CD4-positive, alpha-beta T cell treated with Interleukin-6 at 100 ng/mL for 8 hours (primary cell): ENCODE measurements at places on chromosomes 7 and 10.

GRCh38 chr10:28520346-28520745 is 12.6 kb upstream of the WAC start:
- DNase-seq, result no peak

DNA sequence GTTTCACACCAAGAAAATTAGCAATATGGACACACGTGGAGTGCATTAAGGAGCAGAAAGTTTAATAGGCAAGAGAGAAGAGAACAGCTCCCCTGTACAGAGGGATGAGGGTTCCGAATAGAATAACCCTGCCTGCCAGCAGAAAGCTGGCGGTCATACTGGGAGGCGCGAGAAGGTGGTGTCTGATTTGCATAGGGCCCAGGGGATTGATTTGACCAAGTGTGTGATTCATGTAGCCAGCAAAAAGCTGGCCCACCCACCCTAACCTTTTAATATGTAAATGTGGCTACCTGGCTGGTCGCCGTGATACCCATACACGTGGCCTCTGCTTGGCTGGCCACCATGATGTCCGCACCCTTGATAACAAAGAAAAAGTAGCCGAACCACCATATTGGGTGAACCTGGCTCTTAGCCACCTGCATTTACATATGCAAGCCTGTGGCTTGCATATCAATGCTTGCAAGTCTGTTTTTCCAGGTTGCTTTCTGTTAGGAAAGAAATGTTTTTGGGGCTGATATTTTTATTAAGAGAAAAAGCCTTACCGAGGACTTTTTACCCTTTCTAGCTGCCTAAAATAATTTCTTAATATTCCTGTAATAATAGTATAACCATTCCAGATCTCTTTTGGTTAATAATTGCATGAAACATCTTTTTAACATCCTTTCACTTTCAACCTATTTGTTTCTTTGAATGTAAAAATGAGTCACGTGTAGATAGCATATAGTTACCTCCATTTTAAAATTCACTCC is 20.5 kb upstream of the VWDE start:
- no peak for DNase-seq

DNA sequence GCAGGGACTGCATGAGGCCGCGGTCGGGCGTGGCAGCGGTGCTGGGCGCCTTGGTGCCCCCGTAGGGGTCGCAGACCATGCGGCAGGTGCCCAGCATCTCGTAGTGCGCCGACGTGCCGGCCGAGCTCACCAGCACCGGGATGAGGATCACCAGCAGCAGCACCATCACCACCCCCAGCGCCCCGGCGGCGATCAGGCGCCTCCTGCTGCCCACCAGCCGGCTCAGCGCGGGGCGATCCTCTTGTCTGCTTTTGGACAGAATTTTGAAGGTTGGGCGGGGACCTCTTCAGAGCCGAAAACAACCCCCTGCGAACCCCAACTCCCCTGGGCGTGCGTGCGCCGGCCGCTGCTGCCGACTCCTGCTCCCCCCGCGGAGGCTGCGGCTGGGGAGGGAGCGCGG is 779 bp downstream of the C1QL3 start:
- DNase-seq, result no peak

- no peak for DNase-seq
Observed at GRCh38 chr10:88800152-88801125, 2.1 kb upstream of the LIPM start.

GRCh38 chr10:7202793-7203355 is 208.0 kb downstream of the SFMBT2 start:
- no peak for DNase-seq

GRCh38 chr7:38428041-38428440 is 154.6 kb upstream of the TARP start:
- no peak for DNase-seq

DNA sequence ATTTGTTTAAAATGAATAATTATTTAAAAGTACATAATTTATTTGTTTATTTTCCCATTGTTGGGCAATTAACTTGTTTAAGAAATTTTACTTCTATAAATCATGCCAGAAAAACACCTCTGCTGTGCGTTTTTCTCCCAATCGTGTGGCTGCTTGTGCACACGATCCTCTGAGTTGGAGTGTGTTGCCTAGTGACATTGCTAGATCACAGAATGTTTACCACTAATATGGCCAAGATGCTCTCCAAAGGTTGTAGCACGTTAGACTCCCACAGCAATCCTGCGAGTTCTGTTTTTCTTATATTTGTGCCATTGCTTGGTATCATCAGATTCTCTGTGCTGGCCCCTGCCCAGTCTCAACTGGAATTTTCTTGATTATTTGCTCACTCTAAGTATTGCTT is 207.1 kb upstream of the ADCY1 start:
- DNase-seq, result no peak

DNA sequence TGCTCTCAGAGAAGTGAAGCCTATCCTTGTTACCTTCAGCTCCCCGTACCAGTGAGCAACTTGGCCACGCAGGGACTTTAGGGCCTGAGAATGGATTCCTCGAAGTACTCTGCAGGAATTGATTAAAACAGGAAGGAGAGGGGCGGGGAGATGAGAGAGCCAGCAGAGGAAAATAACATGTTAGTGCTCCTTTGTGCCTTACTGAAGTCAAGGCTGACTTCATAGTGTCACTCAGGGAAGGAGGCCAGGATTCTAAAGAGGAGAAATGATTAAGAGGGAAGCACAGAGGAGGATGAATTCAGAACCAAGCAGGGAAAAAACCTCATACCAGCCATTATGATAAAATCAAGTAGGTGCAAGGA is 195.6 kb upstream of the RHOBTB1 start:
- no peak for DNase-seq

- no peak for DNase-seq
Observed at GRCh38 chr10:132860532-132860931, 74.6 kb upstream of the NKX6-2 start.

DNA sequence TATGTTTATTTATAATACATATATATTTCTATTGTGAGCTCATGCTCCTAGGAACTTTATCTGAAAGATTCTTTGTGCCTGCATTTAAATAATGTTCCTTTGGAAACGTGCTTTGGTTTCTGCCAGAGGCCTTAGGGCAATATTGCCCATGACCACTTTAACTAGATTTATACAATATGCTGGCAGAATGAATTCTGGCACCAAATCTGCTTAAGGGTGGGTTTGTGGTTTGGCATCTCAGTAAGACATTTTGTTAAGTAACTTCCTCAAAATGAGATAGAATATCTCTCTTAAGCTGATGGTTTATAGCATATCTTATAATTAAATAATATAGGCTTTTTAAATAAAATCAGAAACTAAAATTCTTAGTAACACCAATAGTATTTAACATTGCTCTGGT is 252.9 kb downstream of the RNLS start:
- DNase-seq, result no peak

GRCh38 chr10:44974082-44974627 is 4.5 kb downstream of the DEPP1 start:
- no peak for DNase-seq

DNA sequence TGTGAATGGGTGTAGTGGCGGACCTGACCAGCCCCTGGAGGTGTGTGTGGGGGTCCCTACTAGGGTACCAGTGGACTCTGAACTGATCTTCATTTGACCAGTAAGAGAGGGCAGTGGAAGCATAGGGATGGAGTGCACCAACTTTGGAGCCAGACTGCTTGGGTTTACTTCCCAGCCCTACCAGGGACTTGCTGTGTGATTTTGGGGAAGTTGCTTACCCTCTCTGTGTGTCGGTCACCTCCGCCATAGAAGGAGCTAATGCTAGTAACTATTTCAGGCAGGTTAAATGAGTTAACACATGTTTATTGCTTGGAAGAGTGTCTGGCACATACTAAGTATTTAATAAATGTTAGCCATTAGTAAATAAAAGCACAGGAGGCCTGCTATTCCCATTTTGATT is 6.6 kb downstream of the ADCYAP1R1 start:
- DNase-seq, result no peak

GRCh38 chr10:8279598-8279997 is 225.1 kb downstream of the GATA3 start:
- DNase-seq, result no peak

- DNase-seq, result no peak
Observed at GRCh38 chr10:49219248-49219647, 31.1 kb upstream of the TMEM273 start.

GRCh38 chr10:133306941-133307379 is 1.7 kb downstream of the TUBGCP2 start:
- no peak for DNase-seq

DNA sequence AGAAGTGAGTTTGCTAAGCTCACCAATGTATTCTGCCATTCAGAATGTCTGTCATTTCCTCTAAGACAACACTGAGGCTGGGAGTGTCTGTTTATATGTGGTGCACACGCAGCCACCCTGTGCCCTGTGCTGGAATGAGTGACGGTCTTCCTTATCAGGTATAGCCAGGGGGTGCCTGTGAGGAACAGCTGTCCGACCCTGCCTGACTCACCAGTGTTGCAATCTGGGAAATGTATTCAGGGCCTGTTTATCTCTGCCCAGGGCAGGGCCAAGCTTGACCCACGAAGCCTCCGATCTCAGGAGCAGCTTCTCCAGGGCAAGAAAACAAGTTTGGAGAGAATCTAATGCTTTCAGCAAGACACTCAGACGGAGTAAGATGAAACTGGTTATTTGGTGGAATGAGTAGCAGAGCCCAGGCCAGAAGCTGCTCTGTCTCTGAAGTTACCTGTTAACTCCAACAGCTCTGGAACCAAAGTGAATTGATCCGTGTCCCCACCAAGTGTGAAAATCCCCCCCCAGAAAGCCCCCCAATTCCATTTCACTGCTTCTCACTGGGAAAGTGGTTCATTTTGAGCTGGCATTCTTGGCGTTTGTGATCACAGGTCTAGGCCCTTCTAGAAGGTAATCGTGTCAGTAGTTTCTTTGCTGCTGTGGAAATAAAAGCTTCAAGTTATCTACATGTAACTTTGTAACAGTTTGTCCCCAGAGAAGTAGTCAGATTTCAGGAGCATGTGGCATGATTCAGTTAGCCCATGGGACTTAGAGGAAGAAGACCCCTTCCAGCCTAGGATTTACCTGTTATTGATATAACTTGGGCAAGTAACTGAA is 6.1 kb upstream of the UBE2H start:
- DNase-seq, result no peak

GRCh38 chr7:30005464-30005863 is 15.9 kb upstream of the SCRN1 start:
- DNase-seq, result no peak

DNA sequence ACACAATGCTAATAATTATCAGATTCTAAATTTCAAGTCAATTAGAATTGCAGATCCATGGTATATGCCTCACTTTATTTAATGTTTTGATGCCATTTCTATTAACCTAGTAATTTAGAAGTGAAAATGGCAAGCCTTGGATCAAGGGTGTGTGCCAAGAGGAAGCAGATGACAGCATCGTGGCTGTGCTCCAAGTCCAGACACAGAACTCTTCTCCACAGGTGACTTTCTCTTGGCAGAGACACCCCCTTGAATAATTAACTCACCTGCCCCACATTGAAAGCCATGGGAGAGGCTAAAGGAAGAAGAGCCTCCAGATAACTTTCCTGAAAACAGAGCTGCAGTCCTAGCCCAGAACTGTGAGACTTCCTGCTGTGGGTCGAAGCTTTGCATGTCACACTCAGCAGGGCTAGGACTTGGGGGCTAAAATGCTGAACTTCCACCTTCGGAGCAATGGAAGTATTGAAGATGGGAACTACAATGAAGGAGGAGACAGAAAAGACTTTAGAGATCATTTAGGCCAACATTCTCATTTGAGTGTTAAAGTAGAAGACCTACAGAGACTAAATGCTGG is 996 bp upstream of the C10orf90 start:
- no peak for DNase-seq

- DNase-seq, result no peak
Observed at GRCh38 chr7:19121977-19122588, 4.6 kb upstream of the TWIST1 start.

- DNase-seq, result no peak
Observed at GRCh38 chr10:80406204-80406603, 2.1 kb upstream of the PRXL2A start.

GRCh38 chr10:11242443-11243387 is 225.0 kb downstream of the CELF2 start:
- no peak for DNase-seq

GRCh38 chr10:49360271-49361177 is 35.4 kb downstream of the DRGX start:
- no peak for DNase-seq

GRCh38 chr10:102757323-102757722 is 13.6 kb downstream of the WBP1L start:
- no peak for DNase-seq

DNA sequence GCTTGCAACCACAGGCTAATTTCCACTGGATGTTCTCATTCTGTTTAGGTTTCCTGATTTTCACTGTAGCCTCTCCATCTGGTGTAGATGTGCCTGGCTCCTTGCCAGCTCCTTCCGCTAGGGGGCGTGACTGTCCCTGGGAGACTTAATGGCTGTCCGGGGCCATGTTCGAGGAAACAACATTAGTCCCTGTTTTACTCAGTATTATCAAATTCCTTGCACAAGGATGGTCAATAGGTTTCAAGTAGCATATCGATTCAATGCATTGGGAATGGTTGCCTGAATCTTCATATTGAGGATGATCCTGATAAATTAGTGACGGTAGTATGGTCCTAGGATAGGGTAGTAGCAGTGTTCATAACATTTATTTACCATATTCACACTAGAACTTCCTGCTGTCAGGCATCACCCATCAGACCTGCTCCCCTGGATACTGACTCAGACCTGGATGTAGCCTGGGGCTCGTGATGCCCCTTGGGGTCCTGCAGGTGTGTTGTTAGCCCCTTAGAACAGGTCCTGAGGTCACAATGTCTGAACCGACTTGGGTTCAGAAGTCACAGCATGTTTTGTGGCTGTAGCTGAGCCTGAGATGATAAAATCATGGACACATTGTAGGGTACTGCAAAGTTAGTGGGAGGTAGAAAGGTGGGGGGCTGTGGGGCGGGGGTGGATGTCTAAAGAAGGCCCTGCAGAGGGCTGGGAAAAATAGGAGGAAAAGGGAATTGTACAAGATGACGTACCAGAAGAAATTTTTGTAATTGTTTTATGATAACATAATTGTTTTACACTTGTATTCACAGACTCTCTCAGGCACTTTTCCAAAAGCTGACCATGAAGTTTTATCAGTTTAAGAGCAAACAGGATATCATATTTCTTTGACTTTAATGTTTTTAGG is 8.9 kb upstream of the EXOC6 start:
- DNase-seq, result peak; percentile 18

GRCh38 chr7:22154143-22154529 is 202.8 kb downstream of the RAPGEF5 start:
- DNase-seq, result no peak

DNA sequence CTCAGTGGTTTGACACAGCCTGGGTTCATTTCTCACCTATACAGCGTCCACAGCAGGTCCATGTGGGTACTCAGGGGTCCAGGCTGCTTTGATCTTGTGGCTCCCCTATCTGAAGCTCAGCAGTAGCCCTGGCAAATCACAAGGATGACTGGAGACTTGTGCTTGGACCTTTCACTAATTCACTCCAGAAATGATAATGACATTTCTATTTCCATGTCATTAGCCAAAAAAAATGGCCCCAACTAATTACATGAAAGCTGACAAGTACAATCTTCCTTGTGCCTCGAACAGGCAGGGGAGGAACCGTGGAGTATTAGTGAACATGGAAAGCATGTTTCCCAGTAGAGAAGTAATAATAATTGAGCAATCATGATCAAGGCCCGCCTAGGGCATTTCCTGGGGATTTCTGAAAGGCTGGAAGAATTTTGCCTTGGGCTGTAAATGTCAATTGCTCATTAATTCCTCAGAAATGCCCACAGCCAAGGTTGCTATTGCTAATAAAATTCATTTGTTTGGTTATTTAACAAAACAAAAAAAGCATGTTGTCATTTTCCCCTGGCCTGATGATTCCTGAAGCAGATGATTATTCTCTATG is 586.1 kb downstream of the SDK1 start:
- no peak for DNase-seq
